Cardiac fibroblast (primary cell): ENCODE measurements at places on chromosomes 5 and 9.
A peak's percentile ranks its signal among the peaks of the same experiment; 100 is the strongest.

DNA sequence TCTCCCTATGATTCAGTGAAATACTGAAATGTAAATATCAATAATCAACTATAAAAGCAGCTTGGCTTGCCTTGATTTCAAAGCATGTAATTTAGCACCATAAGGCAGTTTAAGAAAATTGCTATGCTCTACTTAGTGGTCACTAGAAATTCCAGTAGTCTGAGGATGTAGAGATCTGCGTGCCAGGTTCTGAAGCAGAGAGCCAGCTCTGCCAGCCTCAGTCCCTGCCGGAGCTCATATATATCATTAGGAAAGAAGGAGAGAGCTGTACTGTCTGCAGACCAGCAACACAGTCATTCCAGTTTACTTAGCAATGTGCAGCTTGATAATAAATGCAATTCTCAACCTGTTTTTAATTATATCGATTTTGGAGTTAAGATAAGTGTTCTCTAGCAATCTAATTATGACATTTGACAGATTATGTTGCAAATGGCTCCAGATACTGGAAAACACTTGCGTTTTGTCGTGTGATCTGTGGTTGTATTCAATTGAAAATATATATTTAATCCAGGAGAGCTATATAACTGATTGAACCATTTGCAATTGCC, 540.5 kb downstream of the CTNND2 start:
- no peak for DNase-seq

DNA sequence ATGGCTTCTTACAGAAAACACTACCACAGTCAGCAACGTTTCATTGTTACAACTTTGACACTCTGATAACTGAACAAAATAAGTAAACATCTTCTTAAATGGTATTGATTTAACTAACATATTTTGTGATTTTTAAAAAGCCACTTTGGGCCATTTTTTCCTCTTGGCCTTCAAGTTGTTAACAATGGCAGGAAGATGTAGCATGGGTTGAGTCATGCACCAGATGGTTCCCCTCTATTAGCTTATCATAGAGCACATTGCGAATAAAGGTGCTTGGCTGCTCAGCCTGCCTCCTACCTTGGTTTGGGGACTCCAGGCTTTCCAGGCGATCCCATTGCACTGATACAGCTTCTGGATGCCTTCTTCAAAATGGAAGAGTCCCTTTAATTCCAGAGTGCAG, 24.1 kb upstream of the CER1 start:
- peak; percentile 40 for DNase-seq

- peak; percentile 41 for DNase-seq
Measured at GRCh38 chr5:72815580-72816283, 729 bp upstream of the TNPO1 start.

DNA sequence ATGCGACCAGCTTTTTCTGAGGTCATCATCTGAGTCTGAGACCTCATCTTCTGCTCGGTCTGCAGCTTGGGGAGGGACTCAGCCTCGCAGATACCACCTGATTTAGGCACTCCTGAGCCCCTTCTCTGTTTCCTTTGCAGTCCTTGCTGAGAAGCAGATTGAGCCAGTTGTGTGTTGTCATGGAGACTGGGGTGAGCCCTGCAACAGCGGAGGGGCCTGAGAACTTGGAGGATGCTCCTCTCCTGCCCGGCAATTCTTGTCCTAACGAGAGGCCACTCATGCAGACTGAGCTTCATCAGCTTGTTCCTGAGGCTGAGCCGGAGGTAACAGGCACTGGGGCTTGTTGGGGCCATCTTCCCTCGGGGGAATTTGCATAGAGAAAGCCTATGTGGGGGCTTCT, 19.2 kb downstream of the TEX53 start:
- no peak for DNase-seq

DNA sequence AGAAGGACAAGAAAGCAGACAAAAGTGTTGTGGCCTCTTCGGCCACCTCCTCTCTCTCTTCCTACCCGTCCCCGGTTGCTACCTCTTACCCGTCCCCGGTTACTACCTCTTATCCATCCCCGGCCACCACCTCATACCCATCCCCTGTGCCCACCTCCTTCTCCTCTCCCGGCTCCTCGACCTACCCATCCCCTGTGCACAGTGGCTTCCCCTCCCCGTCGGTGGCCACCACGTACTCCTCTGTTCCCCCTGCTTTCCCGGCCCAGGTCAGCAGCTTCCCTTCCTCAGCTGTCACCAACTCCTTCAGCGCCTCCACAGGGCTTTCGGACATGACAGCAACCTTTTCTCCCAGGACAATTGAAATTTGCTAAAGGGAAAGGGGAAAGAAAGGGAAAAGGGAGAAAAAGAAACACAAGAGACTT, 2.4 kb downstream of the EGR1 start:
- no peak for DNase-seq

GRCh38 chr9:93128011-93128714, 5.9 kb downstream of the NINJ1 start:
- no peak for DNase-seq

GRCh38 chr5:142427015-142427364, 102.2 kb upstream of the SPRY4 start:
- DNase-seq, result peak; percentile 52

DNA sequence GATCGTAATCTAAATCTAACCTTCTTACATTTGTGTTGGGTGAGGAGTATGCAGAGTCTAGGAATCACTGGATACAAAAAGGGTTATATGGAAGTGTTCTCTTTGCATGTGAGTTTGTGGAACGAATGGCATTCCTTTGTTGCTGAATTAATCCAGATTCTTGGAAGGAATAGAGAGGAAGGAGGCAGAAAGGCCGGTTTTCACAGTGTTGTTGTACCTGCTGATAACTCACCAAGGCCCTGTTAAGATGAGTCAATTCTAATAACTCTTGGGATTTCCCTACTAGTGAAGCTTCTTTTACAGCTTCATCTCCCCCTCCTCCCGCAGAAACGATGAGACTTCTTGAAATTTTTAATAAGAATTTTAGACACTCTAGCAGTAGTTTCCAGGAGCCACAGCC, 84.0 kb downstream of the ZSWIM6 start:
- DNase-seq, result no peak

DNA sequence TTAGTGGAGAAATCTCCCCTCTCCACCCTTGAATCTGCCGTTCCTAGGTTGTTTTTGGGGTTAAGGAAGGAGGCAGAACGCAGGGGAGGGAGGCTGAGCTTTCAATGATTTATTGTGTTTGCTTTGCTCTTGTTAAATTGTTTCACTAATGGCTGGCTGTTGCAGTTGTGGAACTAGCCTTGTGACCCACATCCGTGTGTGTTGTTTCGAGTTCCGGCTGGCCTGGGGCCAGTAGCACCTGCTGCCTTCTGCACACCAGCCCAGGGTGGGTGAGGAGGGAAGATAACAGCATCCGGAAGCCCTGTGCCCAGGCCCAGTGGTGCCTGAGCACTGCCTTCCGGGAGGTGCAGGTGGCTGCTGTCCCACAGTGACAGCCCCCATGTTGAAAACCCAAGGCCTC, 3.6 kb downstream of the ERGIC1 start:
- DNase-seq, result no peak

GRCh38 chr5:62214701-62215100, 91.3 kb upstream of the KIF2A start:
- peak; percentile 54 for DNase-seq

DNA sequence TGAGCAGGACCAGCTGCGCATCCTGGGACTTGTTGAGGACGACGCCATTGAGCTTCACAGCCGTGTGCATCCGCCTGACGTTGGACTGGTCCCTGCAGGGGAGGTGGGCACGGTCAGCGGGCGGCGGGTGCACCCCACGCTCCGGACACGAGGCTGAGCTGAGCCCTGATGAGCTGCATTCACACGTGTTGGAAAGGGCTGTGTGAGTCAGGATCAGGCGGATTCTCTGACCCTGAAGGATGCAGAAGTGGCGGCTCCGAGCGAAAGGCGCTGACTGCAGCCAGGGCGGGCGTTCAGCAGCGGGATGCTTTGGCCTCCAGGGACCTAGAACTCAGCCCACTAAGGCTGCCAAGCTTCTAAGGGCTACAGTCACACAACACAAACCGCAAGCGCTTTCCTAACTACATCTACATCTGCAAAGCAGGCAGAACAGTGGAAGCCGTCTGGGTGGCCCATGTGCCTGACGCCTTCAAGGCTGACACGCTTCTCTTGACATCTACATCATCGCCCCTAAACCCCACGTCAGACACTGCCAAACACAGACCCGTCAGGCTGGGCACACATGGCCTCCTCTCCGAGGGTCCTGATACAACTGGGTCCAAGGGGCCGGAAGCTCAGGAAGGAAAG, 44.9 kb downstream of the NKD2 start:
- no peak for DNase-seq
